Osteocyte (in vitro differentiated cells): ENCODE measurements at places on chromosomes 13 and 19. TPM values are rescaled to one million over a fixed set of nuclear protein-coding genes. Genes with fewer than 3 reads are reported as not detected.

The PABPC3 gene
- 0.10 and 0.16 TPM in 2 replicates for total RNA-seq

The ZNF208 gene
- not detected in 2 replicates for total RNA-seq

The NFIX gene
- total RNA-seq = 87.0 and 93.7 TPM in 2 replicates

The CLC gene
- not detected in 2 replicates for total RNA-seq

The LILRB5 gene
- total RNA-seq = not detected in 2 replicates

GRCh38 chr19:2047449-2048103, 3.5 kb downstream of the MKNK2 start:
- no peak overlapping the region for H3K4me3 ChIP-seq
- H3K4me1 ChIP-seq = peaks cover 30% of the 10 kb centered on the region
- no peak overlapping the region for H3K27ac ChIP-seq
- H3K36me3 ChIP-seq = peaks cover 8% of the 10 kb centered on the region

DNA sequence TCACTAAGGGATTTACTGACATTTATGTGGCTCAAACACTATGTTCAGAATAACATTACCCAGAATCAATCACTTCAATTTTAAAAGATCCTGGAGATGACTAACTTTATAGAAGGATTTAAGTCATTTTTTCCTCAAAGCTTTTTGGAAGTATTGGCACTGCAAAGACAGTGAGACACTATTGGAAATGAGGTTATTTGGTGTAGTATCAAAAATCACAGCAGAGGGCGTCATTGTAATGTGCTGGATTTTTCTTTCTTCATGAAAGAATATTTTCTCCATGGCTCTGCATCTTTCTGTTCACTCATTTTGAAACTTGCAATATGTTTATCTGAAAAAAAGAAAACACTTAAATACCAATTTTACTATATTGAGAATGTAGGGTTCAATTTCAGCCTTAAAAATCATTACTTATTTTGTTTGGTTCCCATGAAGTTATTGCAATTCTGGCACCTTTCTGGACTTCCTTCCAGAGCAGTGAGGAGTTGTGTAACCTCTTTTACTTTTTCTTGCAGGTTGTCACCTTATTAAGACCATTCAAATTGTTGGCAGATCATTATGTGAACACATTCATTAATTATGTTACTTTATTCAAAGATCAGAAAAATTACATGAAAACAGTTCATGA, 3.7 kb upstream of the CSNK1A1L start:
- H3K4me1 ChIP-seq = peaks cover 8% of the 10 kb centered on the region
- no peaks in the 10 kb centered on the region for H3K36me3 ChIP-seq
- no peaks in the 10 kb centered on the region for H3K27me3 ChIP-seq
- no peak for DNase-seq
- no peak overlapping the region for H3K4me3 ChIP-seq

DNA sequence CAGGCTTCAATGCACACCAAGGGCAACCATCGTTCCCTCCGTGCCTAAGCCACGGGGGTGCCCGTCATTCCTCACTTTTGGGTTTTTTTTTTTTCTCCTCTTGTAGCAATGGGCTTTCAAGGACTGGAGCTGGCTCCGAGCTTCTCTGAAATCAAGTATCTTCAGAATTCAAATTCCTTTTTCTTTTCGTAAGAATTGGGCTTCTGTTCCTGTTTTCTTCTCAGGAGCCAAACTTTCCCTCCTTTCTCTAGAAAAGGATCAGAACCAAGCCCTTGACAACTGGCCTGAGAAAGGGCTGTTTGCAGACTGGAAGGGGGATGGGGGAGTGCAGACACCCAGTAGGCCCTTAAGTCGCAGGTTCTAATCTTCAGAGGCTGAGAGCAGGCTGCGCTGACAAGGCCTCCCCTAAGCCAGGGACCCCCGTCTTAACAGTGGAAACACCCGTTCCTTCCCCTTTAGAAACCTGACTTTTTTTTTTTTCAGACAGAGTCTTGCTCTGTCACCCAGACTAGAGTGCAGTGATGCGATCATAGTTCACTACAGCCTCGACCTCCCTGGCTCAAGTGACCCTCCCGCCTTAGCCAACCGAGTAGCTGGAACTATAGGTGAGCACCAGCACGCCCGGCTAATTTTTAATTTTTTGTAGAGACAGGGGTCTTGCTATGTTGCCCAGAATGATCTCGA, 51.6 kb downstream of the RFX2 start:
- H3K4me3 ChIP-seq = no peak overlapping the region
- peak; percentile 30 for DNase-seq
- no peaks in the 10 kb centered on the region for H3K27me3 ChIP-seq
- H3K4me1 ChIP-seq = peaks cover 13% of the 10 kb centered on the region
- H3K36me3 ChIP-seq = no peaks in the 10 kb centered on the region

- H3K27ac ChIP-seq = no peak overlapping the region
- H3K36me3 ChIP-seq = no peaks in the 10 kb centered on the region
- H3K4me3 ChIP-seq = no peak overlapping the region
- DNase-seq = no peak
Measured at GRCh38 chr19:28444362-28444761, 768.6 kb downstream of the UQCRFS1 start.

DNA sequence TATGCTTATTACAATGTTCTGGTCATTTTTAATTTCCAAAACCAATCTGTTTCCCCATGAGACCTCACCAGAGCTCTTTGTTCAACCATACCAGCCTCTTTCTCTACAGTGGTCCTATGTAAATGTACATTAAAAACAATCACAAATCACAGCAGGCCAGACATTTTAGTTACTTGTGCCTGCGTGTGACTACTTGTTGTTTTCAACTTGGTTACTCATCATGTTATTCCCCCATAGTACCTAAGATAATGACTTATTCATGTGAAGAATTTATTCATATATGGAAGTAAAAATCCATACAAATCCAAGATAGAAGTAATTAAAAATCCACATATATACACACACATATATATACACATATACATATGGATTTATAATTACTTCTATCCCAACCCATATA, 379.6 kb downstream of the SLITRK6 start:
- no peaks in the 10 kb centered on the region for H3K27me3 ChIP-seq
- H3K4me3 ChIP-seq = no peak overlapping the region
- DNase-seq = no peak
- no peak overlapping the region for H3K27ac ChIP-seq
- H3K4me1 ChIP-seq = peaks cover 12% of the 10 kb centered on the region

- H3K27me3 ChIP-seq = no peaks in the 10 kb centered on the region
- H3K4me1 ChIP-seq = peaks cover 6% of the 10 kb centered on the region
- DNase-seq = no peak
- H3K4me3 ChIP-seq = no peak overlapping the region
Measured at GRCh38 chr13:93529961-93530360, 303.4 kb downstream of the GPC6 start.

- no peak for DNase-seq
Measured at GRCh38 chr13:101178406-101178805, 237.9 kb downstream of the NALCN start.

DNA sequence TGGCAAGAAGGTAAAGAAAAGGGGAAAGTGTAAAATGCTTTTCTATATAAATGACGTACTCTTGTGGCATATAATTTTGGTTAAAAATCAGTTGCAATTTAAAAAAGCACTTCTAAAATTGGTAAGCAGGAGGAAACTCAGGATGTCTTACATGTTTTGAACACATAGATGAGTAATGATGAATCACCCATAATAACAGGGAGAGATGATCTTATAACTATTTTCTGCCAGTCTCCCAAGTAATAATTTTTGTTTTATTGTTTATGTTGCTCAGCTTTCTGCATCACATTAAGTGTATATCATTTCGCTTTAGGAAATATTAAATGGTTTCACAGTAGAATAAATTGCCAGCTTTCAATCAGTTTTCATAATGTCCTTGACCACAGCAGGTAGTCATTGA, 1430.7 kb upstream of the PCDH20 start:
- H3K4me1 ChIP-seq = peaks cover 4% of the 10 kb centered on the region
- H3K4me3 ChIP-seq = no peak overlapping the region
- no peaks in the 10 kb centered on the region for H3K27me3 ChIP-seq
- DNase-seq = no peak
- H3K27ac ChIP-seq = no peak overlapping the region

- DNase-seq = no peak
- no peaks in the 10 kb centered on the region for H3K36me3 ChIP-seq
- H3K27ac ChIP-seq = peak overlapping the region; percentile 86
- peak overlapping the region; percentile 80 for H3K4me3 ChIP-seq
- no peaks in the 10 kb centered on the region for H3K27me3 ChIP-seq
Measured at GRCh38 chr13:51802631-51803418, 1.1 kb downstream of the DHRS12 start.

DNA sequence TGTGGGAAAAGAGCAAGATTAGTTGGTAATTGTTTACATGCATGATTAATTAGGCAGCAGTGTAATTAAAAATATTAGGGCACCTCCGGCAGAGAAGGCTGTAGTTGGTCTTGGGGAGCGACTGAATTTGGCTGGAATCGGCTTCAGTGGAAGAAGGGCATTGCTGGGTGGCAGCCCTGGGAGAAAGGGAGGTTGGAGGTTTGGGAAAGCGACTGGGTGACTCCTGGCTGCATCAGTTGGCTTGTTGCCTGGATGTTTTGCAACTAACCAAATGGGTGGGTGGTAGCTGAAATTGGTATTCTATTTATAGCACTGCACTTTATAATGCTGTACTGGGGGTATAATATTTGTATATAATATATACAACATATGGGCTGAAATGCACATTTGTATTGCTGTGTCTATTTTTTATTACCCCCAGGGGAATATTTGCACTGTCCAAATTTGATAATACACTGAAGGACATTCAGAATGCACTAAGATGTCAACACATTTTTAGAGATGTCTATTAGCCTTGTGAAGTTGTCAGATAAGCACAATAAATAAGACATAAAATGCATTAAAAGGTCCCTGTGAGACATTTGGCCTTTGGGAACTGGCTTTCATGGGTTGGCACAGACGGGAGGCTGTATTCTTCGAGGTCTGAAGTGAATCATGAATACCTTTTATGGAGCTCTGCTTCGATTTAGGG, 1.7 kb downstream of the B3GLCT start:
- no peaks in the 10 kb centered on the region for H3K36me3 ChIP-seq
- H3K4me3 ChIP-seq = peak overlapping the region; percentile 77
- no peak for DNase-seq
- H3K27ac ChIP-seq = peak overlapping the region; percentile 68
- peaks cover 23% of the 10 kb centered on the region for H3K4me1 ChIP-seq

- DNase-seq = no peak
- H3K36me3 ChIP-seq = no peaks in the 10 kb centered on the region
- H3K27ac ChIP-seq = peak overlapping the region; percentile 76
- H3K4me1 ChIP-seq = peaks cover 39% of the 10 kb centered on the region
- peak overlapping the region; percentile 68 for H3K4me3 ChIP-seq
Measured at GRCh38 chr13:50844084-50844875, 788 bp upstream of the DLEU7 start.

- peaks cover 6% of the 10 kb centered on the region for H3K4me1 ChIP-seq
- no peaks in the 10 kb centered on the region for H3K27me3 ChIP-seq
- no peak overlapping the region for H3K4me3 ChIP-seq
Measured at GRCh38 chr13:52001120-52001731, 10.0 kb downstream of the ATP7B start.

DNA sequence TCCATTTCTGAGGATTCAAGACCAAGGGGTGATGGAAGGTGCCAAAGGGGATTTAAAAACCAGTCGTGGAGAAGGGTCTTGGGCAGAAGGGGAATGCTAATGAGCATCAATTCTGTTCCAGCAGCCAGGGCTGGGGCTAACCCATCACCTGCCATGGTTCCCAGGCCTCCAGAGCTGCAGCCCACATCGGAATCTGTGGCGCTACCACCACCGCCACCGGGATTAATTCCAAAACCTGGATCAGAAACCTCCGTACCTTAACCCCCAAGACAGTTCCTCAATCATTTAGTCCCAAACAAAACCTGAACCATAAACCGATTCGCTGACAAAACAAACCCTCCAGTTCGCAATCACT, 583 bp downstream of the ZNF615 start:
- H3K27me3 ChIP-seq = no peaks in the 10 kb centered on the region
- H3K4me3 ChIP-seq = peak overlapping the region; percentile 91
- H3K4me1 ChIP-seq = peaks cover 15% of the 10 kb centered on the region
- DNase-seq = no peak
- peak overlapping the region; percentile 99 for H3K27ac ChIP-seq

GRCh38 chr19:30856376-30856775, 484.2 kb downstream of the ZNF536 start:
- no peaks in the 10 kb centered on the region for H3K4me1 ChIP-seq
- H3K27me3 ChIP-seq = no peaks in the 10 kb centered on the region
- H3K36me3 ChIP-seq = no peaks in the 10 kb centered on the region
- peak; percentile 69 for DNase-seq

- peaks cover 21% of the 10 kb centered on the region for H3K4me1 ChIP-seq
- H3K4me3 ChIP-seq = peak overlapping the region; percentile 83
- DNase-seq = no peak
- peaks cover 3% of the 10 kb centered on the region for H3K36me3 ChIP-seq
- peak overlapping the region; percentile 34 for H3K27ac ChIP-seq
Measured at GRCh38 chr19:17420475-17420924, 653 bp downstream of the MVB12A start.

GRCh38 chr19:15251749-15252397, 19.6 kb upstream of the EPHX3 start:
- peaks cover 35% of the 10 kb centered on the region for H3K36me3 ChIP-seq
- peak overlapping the region; percentile 98 for H3K27ac ChIP-seq
- no peaks in the 10 kb centered on the region for H3K27me3 ChIP-seq
- peak; percentile 94 for DNase-seq
- peaks cover 75% of the 10 kb centered on the region for H3K4me1 ChIP-seq

DNA sequence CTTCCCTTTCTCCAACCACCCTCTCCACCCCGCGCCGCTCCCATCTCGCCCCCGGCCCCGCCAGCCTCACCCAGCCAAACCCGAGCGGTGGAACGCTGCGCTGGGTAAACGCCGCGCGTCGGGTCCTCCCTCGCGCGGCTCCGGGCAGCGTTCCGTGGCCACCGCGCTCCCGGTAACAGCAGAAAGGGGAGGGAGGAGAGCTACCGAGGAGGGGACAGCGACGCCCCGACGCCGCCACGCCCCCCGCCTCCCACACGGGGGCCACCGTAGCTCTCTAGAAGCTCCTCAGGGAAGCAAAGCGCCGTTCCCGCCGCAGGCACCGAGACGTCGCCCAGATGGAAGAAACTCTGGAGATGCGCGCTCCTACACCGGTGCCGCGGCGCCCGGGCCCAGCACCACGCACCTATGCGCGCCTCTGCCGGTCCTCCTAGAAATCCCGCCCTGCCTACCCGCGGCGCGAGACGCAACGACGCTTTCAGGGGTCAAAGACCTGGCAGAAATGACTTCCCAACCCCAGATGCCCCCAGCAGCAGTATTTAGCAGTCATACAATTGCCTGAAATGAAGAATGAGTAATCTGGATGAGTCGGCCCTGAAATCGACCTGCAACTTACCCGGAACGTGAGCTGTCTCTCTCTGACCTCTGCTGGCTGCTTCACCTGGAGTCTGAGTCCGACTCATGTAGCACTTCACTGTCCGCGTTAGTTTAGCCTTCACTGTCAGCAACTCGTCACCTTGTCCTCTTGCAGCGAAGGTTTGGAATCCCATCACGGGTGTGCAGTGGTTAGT, at the start of gene RUBCNL:
RUBCNL (minus strand) TSS at position 189 of the 788 bp plus-strand sequence. CDS start 14,777 bp downstream, outside the sequence.
- H3K4me3 ChIP-seq = peak within 1 kb of the TSS; percentile 78
- H3K36me3 ChIP-seq = no peaks in the 10 kb centered on the region
- peaks cover 15% of the 10 kb centered on the region for H3K27me3 ChIP-seq
- DNase-seq = no peak
- peaks cover 21% of the 10 kb centered on the region for H3K4me1 ChIP-seq
- no peak within 1 kb of the TSS for H3K27ac ChIP-seq
